ENCODE measurements at places on chromosomes 4 and X.

- H3K4me1 ChIP-seq: no peaks in the 10 kb centered on the region
- H3K4me3 ChIP-seq: no peak overlapping the region
- DNase-seq: no peak
- H3K36me3 ChIP-seq: no peaks in the 10 kb centered on the region
- H3K27ac ChIP-seq: no peak overlapping the region
Measured at GRCh38 chr4:156884183-156884582, 87.4 kb downstream of the PDGFC start.

DNA sequence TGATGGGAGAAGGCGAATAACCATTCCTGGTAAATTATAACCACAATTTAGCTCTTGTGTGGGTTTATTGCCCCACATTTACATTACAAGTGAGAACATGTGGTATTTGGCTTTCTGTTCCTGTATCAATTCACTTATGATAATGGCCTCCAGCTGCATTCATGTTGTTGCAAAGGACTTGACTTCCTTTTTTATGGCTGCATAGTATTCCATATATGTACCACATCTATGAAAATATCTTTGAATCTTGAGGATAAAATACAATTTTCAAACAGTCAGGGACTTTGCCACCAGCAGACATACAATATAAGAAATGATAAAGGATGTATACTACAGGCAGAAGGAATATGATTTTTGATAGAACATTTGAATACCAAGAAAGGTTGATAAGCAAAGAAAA is 27.3 kb downstream of the RAP2C start:
- H3K4me1 ChIP-seq: no peaks in the 10 kb centered on the region
- H3K27ac ChIP-seq: no peak overlapping the region
- no peak overlapping the region for H3K4me3 ChIP-seq
- H3K27me3 ChIP-seq: no peaks in the 10 kb centered on the region
- no peak for DNase-seq

DNA sequence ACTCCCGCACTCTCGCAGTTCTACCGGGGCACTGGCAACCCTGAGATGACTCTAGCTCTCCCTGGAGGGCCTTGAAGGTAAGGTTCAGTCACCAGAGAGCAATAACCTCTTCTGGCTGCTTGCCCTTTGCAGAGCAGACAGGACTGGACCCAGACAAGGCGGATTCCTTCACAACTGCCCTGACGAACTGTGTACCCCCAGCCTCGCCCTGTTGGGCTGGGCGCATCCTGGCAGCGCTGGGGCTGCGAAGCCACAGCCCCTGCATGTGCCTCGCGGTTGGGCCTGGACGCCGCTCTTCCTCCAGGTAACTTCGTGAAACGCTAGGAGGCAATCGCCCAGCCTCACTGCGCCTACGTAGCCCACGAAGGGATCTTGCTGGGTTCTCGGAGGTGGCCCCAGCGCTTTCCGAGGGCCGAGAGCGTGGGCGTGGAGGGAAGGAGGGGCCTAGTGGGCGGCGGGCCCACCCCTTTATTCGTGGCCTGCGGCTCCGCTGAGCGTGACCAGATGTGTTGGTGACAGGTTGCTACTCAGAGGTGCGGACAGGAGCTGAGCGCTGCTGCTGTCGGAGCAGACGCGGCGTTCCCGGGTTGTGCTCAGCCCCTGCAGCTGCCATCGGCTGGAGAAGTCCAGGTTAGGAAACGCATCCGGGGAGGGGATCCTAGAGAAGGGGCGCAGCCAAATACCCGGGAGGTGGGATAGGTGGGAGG is 1.9 kb upstream of the MAMLD1 start:
- H3K4me1 ChIP-seq: peaks cover 42% of the 10 kb centered on the region
- H3K36me3 ChIP-seq: no peaks in the 10 kb centered on the region
- H3K27me3 ChIP-seq: peaks cover 35% of the 10 kb centered on the region
- H3K4me3 ChIP-seq: peak overlapping the region; percentile 58
- H3K27ac ChIP-seq: no peak overlapping the region

DNA sequence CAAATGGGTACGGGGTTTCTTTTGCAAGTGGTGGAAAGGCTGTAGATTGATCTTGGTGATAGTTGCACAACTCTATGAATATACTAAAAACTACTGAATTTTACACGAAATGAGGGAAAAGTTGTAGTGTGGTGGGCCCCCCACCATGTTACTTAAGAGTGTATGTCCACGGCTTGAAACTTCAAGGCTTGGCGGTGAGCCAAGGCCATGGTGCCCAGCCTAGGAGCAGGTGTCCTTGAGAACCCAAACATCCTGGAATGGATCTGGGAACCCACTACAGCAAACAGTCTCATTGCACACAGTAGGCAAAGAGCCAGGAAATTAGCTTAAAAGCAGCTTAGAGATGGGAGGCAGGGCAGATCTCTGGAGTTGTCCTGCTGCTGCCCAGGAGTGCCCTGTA is 62.9 kb downstream of the BRCC3 start:
- H3K4me1 ChIP-seq: no peaks in the 10 kb centered on the region
- H3K27ac ChIP-seq: no peak overlapping the region
- no peaks in the 10 kb centered on the region for H3K27me3 ChIP-seq
- DNase-seq: no peak

DNA sequence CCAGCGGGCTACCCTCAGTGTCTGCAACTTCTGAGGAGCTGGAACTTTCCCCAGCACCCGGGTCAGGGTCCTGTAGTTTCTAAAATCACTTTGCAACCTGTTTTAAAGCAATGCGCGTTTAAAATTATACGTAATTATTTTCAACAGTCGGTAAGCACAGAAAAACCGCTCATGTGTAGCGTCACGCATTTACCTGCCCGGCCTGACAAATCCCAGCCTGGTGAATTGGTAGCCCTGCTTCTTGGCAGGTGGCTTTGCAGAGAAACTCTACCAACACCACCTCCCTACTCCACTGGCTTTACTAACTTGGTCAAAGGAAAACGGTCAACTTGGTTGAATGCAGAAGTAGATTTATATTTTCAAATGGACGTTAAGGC is 640 bp downstream of the BANK1 start:
- H3K4me1 ChIP-seq: no peaks in the 10 kb centered on the region
- H3K36me3 ChIP-seq: no peaks in the 10 kb centered on the region
- peak overlapping the region; percentile 49 for H3K4me3 ChIP-seq
- no peak for DNase-seq
- no peak overlapping the region for H3K27ac ChIP-seq

GRCh38 chr4:116849620-116850019 is 235.8 kb downstream of the TRAM1L1 start:
- H3K27ac ChIP-seq: no peak overlapping the region
- H3K27me3 ChIP-seq: no peaks in the 10 kb centered on the region
- no peak for DNase-seq

DNA sequence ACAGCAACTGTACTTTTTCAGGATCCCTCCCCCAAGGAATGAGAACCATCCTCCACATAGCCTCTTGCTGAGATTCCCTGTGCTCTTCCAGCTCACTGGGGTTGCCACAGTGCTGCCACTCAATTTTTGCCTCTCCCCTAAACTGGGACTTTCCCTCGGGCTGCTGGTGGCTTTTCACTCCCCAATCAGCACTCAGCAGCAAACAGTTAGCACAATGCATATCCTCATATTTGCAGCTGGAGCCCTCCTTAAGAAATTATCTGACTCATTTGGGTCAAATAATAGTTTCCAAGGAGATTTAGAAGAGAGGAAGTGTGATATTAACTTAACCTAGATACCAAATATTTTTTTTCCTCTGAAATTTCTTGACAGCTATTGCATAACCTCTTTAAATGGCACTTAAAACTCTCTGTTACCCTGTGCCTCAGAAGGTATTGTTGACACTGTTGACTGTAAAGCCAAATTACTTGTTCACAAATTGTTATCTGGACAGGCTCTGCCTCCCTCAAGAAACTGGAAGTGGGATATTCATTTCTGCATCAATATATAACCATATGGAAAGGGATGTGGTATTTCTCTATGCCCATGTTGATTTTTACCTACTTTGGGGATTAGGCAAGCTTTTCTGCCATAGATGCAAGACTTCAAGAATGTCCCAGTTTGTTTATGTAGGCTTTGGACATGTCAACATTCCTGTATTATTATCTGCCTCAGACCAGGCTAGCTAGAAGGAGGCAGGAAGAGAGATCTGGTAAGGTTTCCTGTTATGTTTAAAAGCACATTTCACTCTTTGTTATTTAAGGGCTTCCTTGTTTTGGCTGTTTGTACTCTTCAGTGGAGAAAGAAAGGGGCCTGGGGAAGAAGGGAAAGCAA is 58.0 kb downstream of the SEPTIN11 start:
- H3K4me3 ChIP-seq: no peak overlapping the region
- no peaks in the 10 kb centered on the region for H3K27me3 ChIP-seq
- H3K27ac ChIP-seq: peak overlapping the region; percentile 50
- DNase-seq: no peak

DNA sequence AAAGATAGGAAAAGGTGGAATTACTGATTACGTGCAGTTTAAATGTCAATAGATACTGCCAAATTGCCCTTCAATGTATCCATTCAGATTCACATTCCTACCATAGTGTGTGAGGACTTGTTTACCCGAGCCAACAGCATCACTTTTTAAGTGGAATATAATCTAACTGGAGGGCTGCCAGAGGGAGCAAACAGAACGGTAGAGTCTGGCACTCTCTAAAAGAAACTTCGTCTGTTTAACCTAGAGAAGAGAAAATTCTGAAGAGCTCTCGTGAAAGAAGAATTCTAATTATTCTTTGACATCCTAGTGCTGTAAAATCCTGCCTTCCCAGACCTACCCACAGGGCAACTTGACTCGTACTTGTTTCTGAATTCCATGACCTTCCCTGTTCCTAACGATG is 23.2 kb downstream of the SMIM43 start:
- H3K27me3 ChIP-seq: no peaks in the 10 kb centered on the region
- H3K4me3 ChIP-seq: no peak overlapping the region
- no peaks in the 10 kb centered on the region for H3K36me3 ChIP-seq

DNA sequence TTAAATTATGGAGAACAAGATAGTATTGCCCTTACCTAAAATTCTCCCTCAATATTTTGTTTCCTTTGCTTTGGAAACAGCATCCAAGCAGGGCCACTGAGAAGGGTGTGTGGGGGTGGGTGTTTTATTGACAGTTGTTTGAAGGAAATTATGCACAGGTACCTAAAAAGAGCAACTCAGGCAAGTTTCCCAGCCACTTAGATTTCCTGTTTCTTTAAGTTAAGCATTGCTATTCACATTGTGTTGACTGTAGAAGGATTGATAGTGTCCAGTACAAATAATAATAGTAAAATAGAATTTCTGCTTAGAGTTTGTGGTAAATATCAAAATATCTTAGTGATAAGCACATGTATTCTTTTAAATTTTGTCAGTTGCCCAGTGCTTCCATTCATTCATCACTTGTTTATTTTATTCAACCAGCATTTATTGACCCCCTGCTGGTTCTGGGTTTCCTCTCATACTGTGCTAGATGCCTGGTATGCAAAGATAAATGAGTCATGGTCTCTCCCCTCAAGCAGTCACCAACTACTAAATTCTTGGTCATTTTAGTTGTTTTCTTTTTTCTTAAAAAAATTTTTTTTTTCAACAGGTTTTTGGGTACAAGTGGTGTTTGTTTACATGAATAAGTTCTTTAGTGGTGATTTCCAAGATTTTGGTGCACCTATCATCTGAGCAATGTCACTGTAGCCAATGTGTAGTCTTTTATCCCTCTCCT is 50.0 kb downstream of the GALNT7 start:
- DNase-seq: no peak
- H3K27ac ChIP-seq: no peak overlapping the region
- no peak overlapping the region for H3K4me3 ChIP-seq

DNA sequence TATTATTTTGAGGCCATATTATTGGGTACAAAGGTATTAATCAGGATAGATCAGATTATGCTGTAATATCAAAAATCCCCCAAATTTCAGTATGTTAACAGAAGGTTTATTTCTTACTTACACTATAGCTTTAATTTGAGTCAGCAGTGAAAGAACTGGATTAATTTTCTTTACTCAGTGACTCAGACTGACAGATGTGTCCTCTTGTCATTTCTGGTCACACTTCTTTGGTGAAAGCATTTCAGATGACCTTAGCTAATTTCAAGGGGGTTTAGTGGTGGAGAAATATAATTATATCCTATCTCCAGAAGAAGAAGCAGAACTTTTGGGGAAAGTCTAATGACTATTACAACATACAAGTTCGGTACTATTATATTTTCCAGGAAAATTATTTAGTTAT is 12.4 kb downstream of the DDIT4L start:
- H3K36me3 ChIP-seq: no peaks in the 10 kb centered on the region
- no peak for DNase-seq

GRCh38 chrX:118519411-118520215 is 24.0 kb downstream of the DOCK11 start:
- peak overlapping the region; percentile 41 for H3K27ac ChIP-seq
- DNase-seq: no peak
- no peaks in the 10 kb centered on the region for H3K27me3 ChIP-seq
- no peak overlapping the region for H3K4me3 ChIP-seq
- peaks cover 46% of the 10 kb centered on the region for H3K4me1 ChIP-seq
- peaks cover 4% of the 10 kb centered on the region for H3K36me3 ChIP-seq

- DNase-seq: no peak
- no peaks in the 10 kb centered on the region for H3K4me1 ChIP-seq
- H3K4me3 ChIP-seq: no peak overlapping the region
- H3K36me3 ChIP-seq: peaks cover 29% of the 10 kb centered on the region
Measured at GRCh38 chr4:87354168-87355102, 31.8 kb upstream of the HSD17B13 start.

- H3K27ac ChIP-seq: no peak overlapping the region
- H3K4me1 ChIP-seq: no peaks in the 10 kb centered on the region
- no peak overlapping the region for H3K4me3 ChIP-seq
- no peak for DNase-seq
- peaks cover 35% of the 10 kb centered on the region for H3K36me3 ChIP-seq
Measured at GRCh38 chrX:154695911-154696675, 42.7 kb upstream of the CTAG2 start.

DNA sequence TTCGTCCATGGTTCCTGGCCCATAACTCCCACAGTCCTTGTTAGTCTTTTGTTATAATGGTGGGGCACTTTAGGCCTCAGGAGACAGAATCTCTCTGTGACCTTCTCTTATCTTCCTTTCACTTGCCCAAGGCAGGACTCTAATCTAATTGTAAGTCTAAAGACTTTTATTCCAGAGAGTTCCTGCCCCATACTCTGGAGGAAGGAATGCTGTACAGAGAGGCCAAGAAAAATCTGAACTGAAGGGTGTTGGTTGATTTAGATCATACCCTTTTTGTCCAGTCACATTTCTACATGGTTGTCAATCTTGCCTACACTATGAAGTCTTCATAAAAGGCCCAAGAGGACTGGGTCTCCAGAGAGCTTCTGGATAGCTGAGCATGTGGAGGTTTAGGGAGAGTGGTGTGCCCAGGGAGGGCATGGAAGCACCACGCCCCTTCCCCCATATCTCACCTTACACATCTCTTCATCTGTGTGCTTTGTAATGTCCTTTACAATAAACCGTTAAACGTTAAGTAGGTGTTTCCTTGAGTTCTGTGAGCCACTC is 84.5 kb downstream of the AFF1 start:
- no peak for DNase-seq
- H3K27me3 ChIP-seq: no peaks in the 10 kb centered on the region
- no peaks in the 10 kb centered on the region for H3K36me3 ChIP-seq
- H3K4me3 ChIP-seq: no peak overlapping the region

- no peaks in the 10 kb centered on the region for H3K4me1 ChIP-seq
- no peak for DNase-seq
- no peaks in the 10 kb centered on the region for H3K36me3 ChIP-seq
Measured at GRCh38 chr4:166174717-166175490, 301.9 kb downstream of the TLL1 start.

- DNase-seq: peak; percentile 21
- H3K4me1 ChIP-seq: no peaks in the 10 kb centered on the region
- H3K27me3 ChIP-seq: no peaks in the 10 kb centered on the region
- H3K27ac ChIP-seq: no peak overlapping the region
- H3K4me3 ChIP-seq: no peak overlapping the region
Measured at GRCh38 chrX:12814420-12814819, 23.2 kb downstream of the PRPS2 start.
